Activated B cell treated with CpG ODN at 0.5 μM for 24 hours (primary cell): ENCODE measurements at places on chromosomes 4 and X.

DNA sequence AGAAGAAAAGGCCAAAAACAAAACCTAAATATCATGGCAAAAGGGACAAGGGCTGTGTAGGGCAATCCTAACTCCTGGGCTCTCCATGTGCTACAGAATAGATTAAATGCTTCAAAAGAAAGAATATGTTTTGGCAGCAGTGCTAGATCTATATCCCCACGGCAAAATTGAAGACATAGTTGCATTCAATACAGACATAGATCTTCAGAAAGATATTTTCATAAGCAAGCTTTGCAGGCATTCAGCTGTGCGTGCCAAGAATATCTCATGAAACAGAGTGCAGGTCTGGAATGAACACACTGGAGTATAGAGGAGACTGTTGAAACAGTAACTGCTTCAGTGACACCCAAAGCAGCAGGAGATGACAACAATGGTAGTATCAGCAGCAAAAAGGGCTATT is 1476.9 kb downstream of the ARAP2 start:
- H3K4me3 ChIP-seq, result no peak overlapping the region
- H3K36me3 ChIP-seq, result no peaks in the 10 kb centered on the region

DNA sequence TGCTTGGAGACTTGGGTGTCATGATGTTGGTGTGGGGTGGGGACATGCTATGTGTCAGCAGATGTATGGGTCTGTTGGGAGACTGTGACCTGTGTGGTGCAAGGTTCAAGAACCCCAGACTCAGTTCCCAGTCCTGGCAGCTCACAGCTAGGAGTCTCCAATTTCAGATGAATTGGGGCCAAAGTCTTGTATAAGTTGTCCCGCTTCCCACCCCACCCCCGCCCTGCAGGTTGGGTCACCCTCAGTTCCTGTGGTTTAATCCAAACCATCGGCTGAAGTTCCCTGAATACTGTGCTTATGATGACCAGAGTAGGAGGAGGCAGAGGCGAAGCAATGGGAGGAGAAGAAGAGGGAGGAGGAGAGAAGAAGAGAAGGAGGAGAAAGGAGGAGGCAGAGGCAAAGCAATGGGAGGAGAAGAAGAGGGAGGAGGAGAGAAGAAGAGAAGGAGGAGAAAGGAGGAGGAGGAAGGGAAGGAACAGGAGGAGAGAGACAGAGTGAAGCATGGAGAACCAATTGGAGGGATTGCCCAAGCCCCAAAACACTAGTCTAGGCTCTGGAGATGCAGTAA is 112.6 kb downstream of the EFNB1 start:
- DNase-seq, result no peak
- H3K27ac ChIP-seq, result no peak overlapping the region
- no peaks in the 10 kb centered on the region for H3K4me1 ChIP-seq
- H3K4me3 ChIP-seq, result no peak overlapping the region

- no peaks in the 10 kb centered on the region for H3K4me1 ChIP-seq
- DNase-seq, result no peak
- H3K4me3 ChIP-seq, result no peak overlapping the region
- no peak overlapping the region for H3K27ac ChIP-seq
- H3K36me3 ChIP-seq, result no peaks in the 10 kb centered on the region
These were observed 77.9 kb downstream of the ADGRL3 start for GRCh38 chr4:61277785-61278760.

DNA sequence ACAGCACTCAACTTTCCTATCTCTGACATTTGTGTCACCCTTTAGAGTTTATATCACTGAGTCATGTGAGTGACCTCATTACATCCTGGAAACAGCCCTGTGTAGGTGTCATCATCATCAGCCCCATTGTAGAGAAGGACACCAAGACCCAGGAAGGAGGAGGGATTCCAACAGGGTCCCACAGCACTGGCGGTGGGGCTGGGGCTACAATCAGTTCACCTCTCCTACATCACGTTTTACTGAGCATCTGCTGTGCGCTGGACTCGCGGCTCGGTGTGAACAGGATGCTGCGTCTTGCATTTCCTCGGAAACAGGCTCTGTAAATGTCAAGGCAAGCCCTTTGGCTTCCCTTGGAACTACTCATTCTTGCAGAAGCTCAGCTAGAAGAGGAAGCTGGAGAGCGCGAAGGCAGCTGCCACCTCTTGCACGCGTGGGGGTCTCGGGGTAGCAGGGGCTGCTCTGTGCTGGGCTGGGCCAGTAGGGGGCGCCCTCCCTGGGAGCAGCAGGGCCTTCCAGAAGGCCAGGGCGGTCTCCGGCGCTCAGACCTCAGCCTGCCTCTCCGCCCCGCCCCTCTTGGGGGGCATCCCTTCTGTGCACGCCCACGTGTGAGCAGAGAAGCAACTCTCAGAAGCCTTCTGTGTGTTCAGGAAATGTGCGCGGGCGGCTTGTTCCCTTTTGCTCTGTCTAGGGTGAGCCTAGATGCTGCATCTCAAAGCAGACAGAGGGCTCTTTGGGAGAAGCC is 29.0 kb downstream of the REELD1 start:
- peak; percentile 33 for DNase-seq
- no peaks in the 10 kb centered on the region for H3K36me3 ChIP-seq
- H3K27ac ChIP-seq, result no peak overlapping the region
- H3K4me3 ChIP-seq, result no peak overlapping the region
- no peaks in the 10 kb centered on the region for H3K27me3 ChIP-seq
- H3K4me1 ChIP-seq, result peaks cover 12% of the 10 kb centered on the region

GRCh38 chr4:150268444-150268843 is 190.2 kb downstream of the DCLK2 start:
- H3K27me3 ChIP-seq, result no peaks in the 10 kb centered on the region
- H3K4me1 ChIP-seq, result no peaks in the 10 kb centered on the region
- H3K36me3 ChIP-seq, result peaks cover 81% of the 10 kb centered on the region
- no peak overlapping the region for H3K4me3 ChIP-seq
- H3K27ac ChIP-seq, result no peak overlapping the region

GRCh38 chr4:174520660-174521059 is 1.6 kb downstream of the HPGD start:
- peaks cover 15% of the 10 kb centered on the region for H3K4me1 ChIP-seq
- H3K36me3 ChIP-seq, result no peaks in the 10 kb centered on the region
- H3K27ac ChIP-seq, result no peak overlapping the region
- DNase-seq, result no peak
- H3K27me3 ChIP-seq, result peaks cover 24% of the 10 kb centered on the region

GRCh38 chrX:138986866-138987265 is 275.3 kb upstream of the FGF13 start:
- no peak for DNase-seq
- no peaks in the 10 kb centered on the region for H3K27me3 ChIP-seq
- H3K4me1 ChIP-seq, result no peaks in the 10 kb centered on the region
- no peak overlapping the region for H3K27ac ChIP-seq
- no peaks in the 10 kb centered on the region for H3K36me3 ChIP-seq

GRCh38 chr4:185904381-185904780 is 92.4 kb upstream of the SORBS2 start:
- H3K27me3 ChIP-seq, result no peaks in the 10 kb centered on the region
- H3K27ac ChIP-seq, result no peak overlapping the region
- no peak overlapping the region for H3K4me3 ChIP-seq
- DNase-seq, result no peak

GRCh38 chr4:71334465-71334882 is 4.3 kb upstream of the SLC4A4 start:
- H3K27ac ChIP-seq, result no peak overlapping the region
- H3K27me3 ChIP-seq, result peaks cover 3% of the 10 kb centered on the region
- H3K4me1 ChIP-seq, result no peaks in the 10 kb centered on the region
- no peak for DNase-seq
- H3K4me3 ChIP-seq, result no peak overlapping the region
- no peaks in the 10 kb centered on the region for H3K36me3 ChIP-seq

- H3K4me3 ChIP-seq, result peak overlapping the region; percentile 67
- DNase-seq, result no peak
- H3K36me3 ChIP-seq, result no peaks in the 10 kb centered on the region
- peak overlapping the region; percentile 98 for H3K27ac ChIP-seq
- no peaks in the 10 kb centered on the region for H3K27me3 ChIP-seq
These were observed 43.1 kb upstream of the FAM9C start for GRCh38 chrX:13087322-13088155.

GRCh38 chr4:8662776-8663175 is 70.2 kb downstream of the CPZ start:
- H3K4me3 ChIP-seq, result no peak overlapping the region
- H3K27ac ChIP-seq, result no peak overlapping the region
- H3K36me3 ChIP-seq, result no peaks in the 10 kb centered on the region
- no peaks in the 10 kb centered on the region for H3K4me1 ChIP-seq
- no peak for DNase-seq
- H3K27me3 ChIP-seq, result peaks cover 5% of the 10 kb centered on the region

- peaks cover 13% of the 10 kb centered on the region for H3K4me1 ChIP-seq
- H3K27me3 ChIP-seq, result peaks cover 2% of the 10 kb centered on the region
- peak overlapping the region; percentile 2 for H3K4me3 ChIP-seq
- H3K36me3 ChIP-seq, result no peaks in the 10 kb centered on the region
- peak; percentile 21 for DNase-seq
These were observed 134.5 kb upstream of the KLF3 start for GRCh38 chr4:38529189-38530115.

- H3K4me1 ChIP-seq, result no peaks in the 10 kb centered on the region
- DNase-seq, result no peak
- H3K36me3 ChIP-seq, result no peaks in the 10 kb centered on the region
- no peak overlapping the region for H3K27ac ChIP-seq
These were observed 167.8 kb upstream of the LDB2 start for GRCh38 chr4:17066236-17066635.

DNA sequence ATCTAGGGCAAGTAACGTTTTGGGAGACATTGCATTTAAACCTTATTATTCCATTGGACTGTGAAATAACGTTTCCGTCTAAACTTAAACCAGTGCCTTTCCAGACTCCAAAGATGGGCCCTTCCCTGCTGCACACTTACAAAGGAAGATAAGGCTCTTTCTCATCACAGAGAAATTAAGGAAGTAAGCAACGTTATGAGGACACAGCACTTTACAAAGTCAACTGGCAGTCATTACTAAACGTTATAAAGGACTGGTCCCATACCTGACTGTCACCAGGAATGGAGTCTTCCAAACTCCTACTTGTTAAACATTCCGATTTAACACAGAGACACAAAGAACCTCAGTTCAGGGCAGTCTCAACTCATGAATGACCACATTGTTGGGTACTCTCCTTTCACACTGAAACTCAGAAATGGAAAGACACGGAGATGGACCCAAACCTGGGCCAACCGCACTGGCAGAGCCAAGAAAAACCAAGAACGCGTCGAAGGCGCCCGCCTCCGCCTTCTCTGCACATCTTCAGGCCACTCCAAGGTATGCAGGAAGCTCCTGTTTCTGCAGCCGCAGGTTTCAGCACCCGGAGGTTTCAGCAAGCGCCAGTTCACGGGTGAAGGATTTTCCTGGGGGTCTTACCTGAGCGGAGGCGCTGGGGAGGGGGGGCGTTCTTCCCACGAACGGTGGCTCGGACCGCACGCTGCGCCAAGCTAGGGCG is 670 bp downstream of the PAPSS1 start:
- H3K4me1 ChIP-seq, result peaks cover 34% of the 10 kb centered on the region
- peak overlapping the region; percentile 97 for H3K4me3 ChIP-seq
- peaks cover 6% of the 10 kb centered on the region for H3K36me3 ChIP-seq
- H3K27me3 ChIP-seq, result no peaks in the 10 kb centered on the region

DNA sequence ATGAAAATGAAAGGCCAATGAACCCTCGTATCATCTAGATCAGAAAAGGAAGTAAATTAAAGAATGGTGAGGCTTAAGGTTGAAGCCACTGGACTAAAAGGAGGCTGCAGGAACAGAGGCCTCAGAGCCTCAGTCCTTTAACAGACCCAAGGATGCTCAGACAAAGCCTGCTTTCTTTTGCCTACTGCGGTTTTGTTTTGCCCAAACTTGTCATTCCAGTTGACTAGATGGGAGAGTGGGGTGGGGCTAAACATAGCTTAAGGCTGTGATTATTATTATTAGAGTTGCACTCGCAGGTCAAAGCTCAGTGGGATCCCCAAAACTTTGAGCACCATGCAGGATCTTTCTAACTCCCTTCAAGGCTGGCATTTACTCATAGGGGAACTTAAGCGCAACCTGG is 163.9 kb downstream of the RBM46 start:
- no peaks in the 10 kb centered on the region for H3K36me3 ChIP-seq
- no peak for DNase-seq
- no peaks in the 10 kb centered on the region for H3K4me1 ChIP-seq
- H3K27me3 ChIP-seq, result no peaks in the 10 kb centered on the region
- H3K4me3 ChIP-seq, result no peak overlapping the region

DNA sequence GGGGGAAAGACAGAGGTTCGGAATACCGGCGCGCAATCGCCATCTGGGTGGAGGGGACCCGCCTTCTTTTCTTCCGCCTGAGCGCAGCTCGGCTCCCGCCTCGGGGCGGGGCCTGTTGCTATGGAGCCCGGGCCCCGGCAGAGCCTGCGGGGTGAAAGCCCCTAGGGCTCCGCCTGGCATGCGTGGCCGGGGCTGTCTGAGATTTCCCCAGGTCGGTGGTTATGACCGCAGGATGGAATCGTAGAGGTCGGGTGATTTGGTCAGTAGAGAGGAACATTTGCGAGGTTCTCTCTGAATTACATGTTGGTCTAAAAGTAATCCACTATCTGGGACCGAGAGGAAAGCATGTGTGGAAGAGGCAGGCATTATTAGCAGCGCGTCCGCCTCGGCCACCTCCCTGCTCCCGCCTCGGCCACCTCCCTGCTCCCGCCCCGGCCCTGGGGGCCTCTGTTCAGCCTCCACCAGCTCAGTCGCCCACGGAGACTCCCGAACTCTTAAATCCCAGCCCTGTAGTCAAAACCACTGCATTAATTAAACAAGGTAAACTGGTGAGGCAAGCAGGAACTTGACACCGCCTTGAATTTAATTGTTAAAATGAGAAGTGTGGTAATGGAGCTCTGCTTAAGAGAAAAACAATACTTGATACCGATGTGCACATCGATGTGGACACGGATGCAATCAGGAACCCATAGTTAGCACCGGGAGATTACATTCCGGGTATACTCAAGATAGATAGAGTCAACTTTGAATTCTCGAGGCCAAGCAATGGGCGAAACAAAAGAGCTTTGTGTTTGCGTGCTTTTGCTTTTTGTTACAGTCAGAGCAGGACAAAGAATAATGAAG is 45.2 kb downstream of the TRIM2 start:
- peak; percentile 92 for DNase-seq
- H3K4me1 ChIP-seq, result peaks cover 30% of the 10 kb centered on the region
- H3K27ac ChIP-seq, result peak overlapping the region; percentile 88
- H3K4me3 ChIP-seq, result peak overlapping the region; percentile 88

- no peak overlapping the region for H3K4me3 ChIP-seq
- H3K36me3 ChIP-seq, result no peaks in the 10 kb centered on the region
- no peak for DNase-seq
- no peaks in the 10 kb centered on the region for H3K27me3 ChIP-seq
- H3K27ac ChIP-seq, result no peak overlapping the region
- no peaks in the 10 kb centered on the region for H3K4me1 ChIP-seq
These were observed 23.8 kb downstream of the NUDT6 start for GRCh38 chr4:122898370-122899150.

- no peak for DNase-seq
- H3K36me3 ChIP-seq, result no peaks in the 10 kb centered on the region
- H3K27ac ChIP-seq, result no peak overlapping the region
- H3K4me1 ChIP-seq, result no peaks in the 10 kb centered on the region
- H3K27me3 ChIP-seq, result no peaks in the 10 kb centered on the region
- no peak overlapping the region for H3K4me3 ChIP-seq
These were observed 657.0 kb downstream of the DACH2 start for GRCh38 chrX:86805241-86805640.

- H3K4me1 ChIP-seq, result no peaks in the 10 kb centered on the region
- no peak overlapping the region for H3K27ac ChIP-seq
- no peak for DNase-seq
- H3K36me3 ChIP-seq, result no peaks in the 10 kb centered on the region
- no peak overlapping the region for H3K4me3 ChIP-seq
- H3K27me3 ChIP-seq, result no peaks in the 10 kb centered on the region
These were observed 299.0 kb upstream of the MAGEC2 start for GRCh38 chrX:142503967-142504643.
